ENCODE measurements at places on chromosomes 6 and 20.

- DNase-seq, result no peak
Measured at GRCh38 chr6:150207931-150208570, 65.2 kb downstream of the PPP1R14C start.

GRCh38 chr20:14334306-14334930 lies 3.0 kb downstream of the FLRT3 start:
- peak; percentile 25 for DNase-seq

GRCh38 chr6:107744927-107745326 lies 79.2 kb downstream of the SCML4 start:
- DNase-seq, result no peak

DNA sequence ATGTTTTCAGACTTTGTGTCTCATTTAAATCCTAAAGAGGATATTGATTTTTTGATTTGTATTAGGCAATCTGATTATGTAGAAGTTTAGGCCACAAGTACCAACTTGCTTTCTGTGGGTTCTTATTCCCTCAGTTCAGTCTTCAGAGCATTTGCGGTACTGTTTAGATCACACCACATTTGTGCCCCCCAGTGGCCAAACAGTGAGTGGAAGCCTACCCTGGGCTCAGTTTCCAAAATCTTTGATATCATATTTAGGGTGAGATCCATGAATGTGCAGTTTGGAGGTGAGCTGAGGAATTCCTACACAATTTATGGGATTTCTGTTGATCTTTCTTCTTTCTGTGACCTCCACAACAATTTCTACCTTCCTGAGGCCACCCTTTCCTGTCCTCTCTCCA lies 92.3 kb upstream of the FUT9 start:
- no peak for DNase-seq

DNA sequence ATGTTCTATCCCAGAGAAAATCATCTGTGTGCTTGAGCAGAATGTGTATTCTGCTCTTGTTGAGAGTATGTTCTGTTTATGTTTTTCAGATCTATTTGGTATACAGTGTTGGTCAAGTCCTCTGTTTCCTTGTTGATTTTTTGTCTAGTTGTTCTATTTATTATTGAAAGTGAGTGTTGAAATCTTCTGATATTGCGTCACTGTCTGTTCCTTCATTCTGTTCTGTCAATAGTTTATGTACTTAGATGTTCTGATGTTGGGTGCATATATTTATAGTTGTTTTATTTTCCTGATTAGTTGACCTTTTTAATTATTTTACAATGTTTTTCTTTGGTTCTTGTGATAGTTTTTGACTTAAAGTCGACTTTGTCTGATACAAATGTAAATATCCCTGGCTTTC lies 458.7 kb upstream of the HSF2 start:
- no peak for DNase-seq

- DNase-seq, result no peak
Measured at GRCh38 chr6:33324125-33324524, 6.6 kb upstream of the ZBTB22 start.

DNA sequence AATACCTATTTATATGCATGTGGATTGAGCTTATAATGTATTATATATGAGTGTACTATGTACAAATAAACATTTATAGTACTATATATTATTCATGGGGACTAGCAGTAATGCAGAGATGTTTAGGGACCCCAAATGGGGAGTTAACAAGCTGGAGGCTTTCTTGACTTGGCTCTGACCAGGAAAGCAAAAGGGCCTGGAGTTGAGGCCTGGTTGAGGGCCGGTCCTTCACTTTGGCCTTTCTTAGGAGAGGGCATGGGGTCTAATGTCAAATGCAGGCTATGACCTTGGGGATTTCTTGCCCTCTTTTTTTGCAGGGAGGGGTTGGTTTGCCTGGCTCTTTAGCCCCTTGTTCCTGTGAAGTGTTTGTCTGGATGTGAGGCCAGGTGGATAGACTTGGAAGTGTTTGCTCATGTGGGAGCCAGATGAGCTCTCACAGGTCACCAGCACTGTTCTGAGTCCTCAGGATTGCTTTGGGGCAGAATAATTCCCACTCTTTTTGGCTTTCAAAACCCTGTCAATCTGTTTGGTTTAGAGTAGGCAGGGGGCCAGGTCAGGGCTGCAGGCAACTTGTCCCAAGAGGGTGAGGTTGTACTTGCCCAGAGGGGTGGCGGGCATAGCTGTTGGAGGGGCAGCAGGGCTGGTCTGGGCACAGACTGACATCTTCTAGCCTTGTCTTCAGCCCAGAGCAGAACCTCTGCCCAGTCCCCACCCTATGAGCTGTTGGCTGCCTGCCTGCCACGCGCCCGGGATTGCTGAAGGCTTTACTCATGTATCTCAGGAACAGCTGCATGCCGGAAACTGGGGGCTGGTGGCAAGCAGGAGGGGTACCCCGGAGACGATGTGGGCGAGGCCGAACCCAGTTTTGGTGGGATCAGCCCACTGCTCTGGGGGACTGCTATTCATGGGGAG lies 14.6 kb downstream of the TJAP1 start:
- peak; percentile 72 for DNase-seq

DNA sequence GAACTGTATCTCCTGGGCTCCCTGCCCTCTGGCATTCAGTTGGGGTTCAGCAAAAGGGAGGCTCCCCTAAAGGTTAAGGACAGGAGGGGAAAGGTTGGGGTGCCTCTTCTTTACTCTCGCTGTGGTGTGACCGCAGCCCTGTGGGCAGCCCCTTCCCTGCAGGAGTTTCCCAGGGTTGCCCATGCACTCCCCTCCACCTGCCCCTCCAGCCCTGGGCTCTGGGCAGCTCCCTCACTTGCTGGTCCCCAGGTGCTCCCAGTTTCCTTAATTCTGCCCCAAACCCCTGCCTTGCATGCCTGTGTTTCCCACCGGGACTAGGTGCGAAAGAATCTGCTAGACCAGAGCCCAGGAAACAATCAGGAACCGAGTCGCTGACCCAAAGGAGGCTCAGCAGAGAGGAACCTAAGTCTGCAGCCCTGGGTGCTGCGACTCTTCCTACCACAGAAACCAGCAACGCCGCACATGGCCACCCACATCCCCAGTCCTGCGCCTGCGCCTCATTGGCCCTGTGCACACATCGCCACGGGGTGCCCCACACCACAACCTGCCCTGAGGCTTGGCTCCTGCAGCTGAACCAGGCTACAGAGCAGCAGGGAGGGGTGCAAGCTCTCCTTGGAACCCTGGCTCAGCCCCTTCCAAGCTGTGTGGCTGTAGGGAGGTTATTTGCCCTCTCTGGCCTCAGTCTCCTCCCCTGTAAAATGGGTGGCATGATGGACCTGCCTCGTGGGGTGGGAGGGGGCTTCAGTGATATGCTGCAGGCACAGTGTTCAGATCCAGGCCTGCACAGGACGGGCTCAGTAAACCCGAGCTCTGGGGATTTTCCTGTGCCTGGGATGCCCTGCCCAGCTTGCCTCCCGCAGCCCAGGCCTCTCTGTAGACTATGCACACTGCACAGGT lies 487.6 kb downstream of the PREX1 start:
- DNase-seq, result no peak

DNA sequence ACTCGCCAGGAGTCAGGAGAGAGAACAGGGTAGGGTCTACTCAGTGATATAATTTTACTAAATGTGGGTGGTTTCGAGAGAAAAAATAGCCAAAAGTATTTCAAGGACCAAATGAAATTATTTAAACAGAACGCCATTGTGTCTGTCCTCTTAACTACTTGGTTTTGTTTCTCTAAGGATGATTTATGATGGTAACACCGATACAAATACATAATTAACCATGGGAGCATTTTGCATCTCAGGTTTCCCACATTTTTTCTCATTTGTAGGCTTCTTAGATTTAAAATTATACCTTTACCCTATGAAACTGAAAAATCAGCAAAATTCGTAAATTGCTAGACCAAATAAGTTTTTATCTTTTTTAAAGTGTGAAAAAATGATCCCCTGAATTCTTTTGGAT lies 188.2 kb downstream of the ZFP64 start:
- no peak for DNase-seq

GRCh38 chr6:41600499-41601247 lies 37.6 kb upstream of the MDFI start:
- no peak for DNase-seq

GRCh38 chr6:87514831-87515230 lies 42.1 kb downstream of the SLC35A1 start:
- DNase-seq, result no peak

DNA sequence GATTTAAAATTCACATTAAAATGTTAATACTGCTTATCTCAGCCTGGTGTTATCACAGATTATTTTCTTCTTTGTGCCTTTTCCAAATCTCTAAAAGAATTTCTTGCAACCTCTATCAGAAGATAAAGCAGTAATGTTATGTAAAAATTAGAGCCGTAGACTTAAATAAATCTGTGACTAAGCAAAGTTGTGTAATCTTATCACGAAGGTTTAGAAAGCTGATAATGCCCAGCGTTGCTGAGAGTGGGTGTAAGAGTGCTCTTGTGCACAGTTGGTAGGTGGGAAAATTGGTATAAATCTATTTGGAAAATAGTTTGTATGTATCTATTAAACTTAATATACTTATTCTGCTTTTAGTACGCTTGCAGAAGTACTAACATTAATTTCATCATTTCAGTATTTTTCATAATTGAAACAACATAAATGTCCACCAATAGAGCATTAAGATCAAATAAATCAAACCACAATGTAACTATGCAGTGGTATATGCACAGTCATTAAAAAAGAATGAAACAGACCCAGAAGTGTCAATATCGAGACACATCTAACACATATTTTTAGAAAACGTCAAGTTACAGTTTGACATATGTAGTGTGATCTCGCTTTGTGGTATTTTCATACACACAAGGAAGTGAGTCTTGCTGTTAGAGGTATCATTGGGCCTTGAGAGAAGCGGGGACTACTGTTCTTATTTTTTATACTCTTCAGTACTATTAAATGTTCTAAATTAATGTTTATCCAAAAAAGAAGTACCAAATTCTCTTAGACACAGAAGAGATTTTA lies 54.4 kb upstream of the PBOV1 start:
- no peak for DNase-seq

DNA sequence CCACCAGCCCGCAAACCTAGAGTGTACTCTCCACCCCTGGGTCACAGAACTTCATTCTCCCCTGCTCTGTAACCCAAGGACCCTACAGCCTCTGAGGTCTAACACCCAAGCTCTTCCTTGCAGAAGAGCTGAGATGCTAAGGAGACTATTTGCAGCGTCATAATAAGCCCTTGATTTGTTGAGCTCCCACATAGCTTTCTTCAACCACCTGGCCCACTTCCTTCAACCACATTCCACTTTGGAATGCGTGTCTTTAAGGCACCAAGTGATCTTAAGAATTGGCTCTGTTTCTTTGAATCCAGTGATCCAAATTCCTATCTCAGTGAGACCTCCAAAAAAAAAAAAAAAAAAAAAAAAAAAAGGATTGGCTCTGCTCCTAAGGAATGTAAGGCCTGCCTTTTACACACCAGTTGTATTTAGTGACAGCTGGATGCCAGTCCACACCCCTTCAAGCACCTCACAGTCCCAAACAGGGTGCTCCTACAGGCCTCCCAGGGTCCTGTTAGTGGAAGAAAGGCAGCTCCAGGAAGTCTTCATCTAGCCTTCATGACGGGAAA lies 106.2 kb downstream of the UBE3D start:
- no peak for DNase-seq

DNA sequence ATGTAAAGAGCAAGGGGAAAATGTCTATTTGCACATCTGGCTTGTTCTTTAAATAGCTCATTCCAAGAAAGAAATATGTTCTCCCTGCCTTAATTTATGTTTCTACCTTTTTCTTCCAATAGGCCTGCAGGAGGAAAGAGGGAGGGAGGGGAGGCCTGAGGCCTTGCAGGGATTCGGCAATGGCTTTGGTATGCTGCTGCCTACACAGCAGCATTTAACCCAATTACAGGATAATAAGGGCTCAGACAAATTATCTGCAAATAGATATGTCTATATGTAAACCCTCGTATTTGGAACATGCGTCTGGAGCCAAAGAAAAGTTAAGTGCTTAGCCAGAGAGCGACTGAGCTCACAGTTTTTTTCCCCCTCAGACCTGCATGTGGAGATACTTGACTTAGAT lies 277.2 kb downstream of the CDC5L start:
- DNase-seq, result no peak

DNA sequence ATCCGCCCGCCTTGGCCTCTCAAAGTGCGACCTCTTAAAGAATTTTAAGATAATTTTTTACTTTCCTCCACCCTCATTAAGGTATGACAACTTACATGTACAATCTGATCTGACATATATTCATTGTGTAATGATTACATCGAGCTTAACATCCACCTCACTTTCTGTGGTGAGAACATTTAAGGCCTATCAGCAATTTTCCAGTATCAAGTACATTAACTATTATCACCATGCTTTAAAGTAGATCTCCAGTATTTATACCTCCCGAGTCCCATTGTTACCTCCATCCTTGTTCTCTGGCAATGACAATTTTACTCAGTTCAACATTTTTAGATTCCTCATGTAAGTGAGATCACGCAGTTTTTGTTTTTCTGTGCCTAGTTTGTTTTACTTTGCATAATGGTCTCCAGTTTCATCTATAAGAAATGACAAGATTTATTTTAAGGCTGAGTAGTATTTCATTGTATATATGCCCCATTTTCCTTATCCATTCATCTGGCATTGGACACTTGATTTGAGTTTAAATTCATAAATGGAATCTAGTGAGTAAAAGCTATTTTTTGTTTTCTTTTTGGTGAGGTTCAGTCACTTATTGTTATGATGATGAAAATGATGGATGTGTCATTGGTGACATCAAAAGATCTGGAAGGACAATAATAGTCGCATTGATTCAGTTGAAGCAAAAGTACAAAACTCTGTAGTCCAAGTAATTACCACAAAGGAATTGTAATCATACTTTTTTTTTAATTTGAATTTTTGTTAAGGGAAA lies 87.0 kb downstream of the OR2B2 start:
- no peak for DNase-seq

- DNase-seq, result no peak
Measured at GRCh38 chr6:39353698-39354315, 31.3 kb upstream of the KCNK16 start.

- DNase-seq, result peak; percentile 50
Measured at GRCh38 chr20:19291024-19291817, 78.8 kb downstream of the SLC24A3 start.

DNA sequence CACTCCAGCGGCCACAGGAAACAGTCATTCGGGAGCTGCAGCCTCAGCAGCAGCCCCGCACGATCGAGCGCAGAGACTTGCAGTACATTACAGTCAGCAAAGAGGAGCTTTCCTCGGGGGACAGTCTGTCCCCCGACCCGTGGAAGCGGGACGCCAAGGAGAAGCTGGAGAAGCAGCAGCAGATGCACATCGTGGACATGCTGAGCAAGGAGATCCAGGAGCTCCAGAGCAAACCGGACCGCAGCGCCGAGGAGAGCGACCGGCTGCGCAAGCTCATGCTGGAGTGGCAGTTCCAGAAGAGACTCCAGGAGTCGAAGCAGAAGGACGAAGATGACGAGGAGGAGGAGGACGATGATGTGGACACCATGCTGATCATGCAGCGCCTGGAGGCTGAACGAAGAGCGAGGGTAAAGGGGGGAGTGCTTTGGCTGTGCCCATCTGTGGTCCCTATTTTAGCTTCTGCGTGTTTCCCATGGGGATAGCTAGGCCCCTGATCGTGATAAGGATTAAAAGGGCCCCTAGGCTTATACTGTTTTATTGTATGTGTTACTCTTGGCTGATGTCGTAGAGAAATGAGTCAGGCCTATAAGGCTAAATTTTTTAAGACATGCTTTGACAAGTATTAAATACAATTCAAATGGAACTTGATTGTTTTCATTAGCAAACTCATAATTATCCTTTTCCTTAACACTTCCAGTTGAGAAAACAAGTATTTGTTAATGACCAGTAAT lies 45.5 kb upstream of the KIF25 start:
- no peak for DNase-seq

- no peak for DNase-seq
Measured at GRCh38 chr6:134020543-134020942, 31.9 kb downstream of the SLC2A12 start.

GRCh38 chr6:137202078-137202477 lies 17.1 kb downstream of the IFNGR1 start:
- DNase-seq, result no peak

GRCh38 chr6:14929291-14929690 lies 316.6 kb upstream of the JARID2 start:
- no peak for DNase-seq
